ENCODE measurements at places on chromosomes 1 and 21.
A peak's percentile ranks its signal among the peaks of the same experiment; 100 is the strongest.

DNA sequence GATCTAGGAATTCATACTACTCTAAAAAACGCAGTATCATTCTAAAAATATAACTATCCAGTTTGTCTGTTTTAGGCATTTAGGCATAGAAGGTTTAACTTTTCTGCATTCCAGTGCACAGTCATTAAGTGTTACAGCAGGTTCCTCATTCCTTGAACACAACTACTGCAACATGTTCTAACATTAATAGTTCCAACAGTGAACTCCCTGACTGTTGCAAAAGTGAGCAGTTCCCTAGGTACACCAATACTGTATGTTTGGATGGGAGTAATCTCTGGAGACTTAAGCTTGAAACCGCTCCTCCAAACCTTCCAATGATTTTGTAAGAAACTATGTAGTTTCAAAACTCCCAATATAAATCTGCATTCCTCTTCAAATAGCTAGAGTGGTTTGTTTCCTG lies 46.2 kb downstream of the UCHL5 start:
- no peak for DNase-seq

- DNase-seq, result no peak
Measured at GRCh38 chr1:216907100-216907499, 183.9 kb upstream of the ESRRG start.

DNA sequence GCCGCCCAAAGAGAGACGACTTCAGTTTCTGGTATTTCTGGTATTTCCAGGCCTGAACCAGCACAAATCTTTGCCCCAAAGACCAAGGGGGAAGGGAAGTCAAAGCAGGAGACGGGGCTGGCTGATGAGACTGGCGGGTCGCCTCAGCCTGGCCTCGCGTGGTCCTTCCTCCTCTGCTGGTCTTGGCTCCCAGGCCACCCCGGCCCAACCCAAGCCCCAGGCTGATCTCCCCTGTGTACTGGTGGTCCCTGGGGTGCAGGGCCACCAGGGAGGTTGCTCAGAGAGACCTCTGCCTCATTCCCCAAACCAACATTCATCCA lies 19.9 kb downstream of the WNT4 start:
- no peak for DNase-seq

DNA sequence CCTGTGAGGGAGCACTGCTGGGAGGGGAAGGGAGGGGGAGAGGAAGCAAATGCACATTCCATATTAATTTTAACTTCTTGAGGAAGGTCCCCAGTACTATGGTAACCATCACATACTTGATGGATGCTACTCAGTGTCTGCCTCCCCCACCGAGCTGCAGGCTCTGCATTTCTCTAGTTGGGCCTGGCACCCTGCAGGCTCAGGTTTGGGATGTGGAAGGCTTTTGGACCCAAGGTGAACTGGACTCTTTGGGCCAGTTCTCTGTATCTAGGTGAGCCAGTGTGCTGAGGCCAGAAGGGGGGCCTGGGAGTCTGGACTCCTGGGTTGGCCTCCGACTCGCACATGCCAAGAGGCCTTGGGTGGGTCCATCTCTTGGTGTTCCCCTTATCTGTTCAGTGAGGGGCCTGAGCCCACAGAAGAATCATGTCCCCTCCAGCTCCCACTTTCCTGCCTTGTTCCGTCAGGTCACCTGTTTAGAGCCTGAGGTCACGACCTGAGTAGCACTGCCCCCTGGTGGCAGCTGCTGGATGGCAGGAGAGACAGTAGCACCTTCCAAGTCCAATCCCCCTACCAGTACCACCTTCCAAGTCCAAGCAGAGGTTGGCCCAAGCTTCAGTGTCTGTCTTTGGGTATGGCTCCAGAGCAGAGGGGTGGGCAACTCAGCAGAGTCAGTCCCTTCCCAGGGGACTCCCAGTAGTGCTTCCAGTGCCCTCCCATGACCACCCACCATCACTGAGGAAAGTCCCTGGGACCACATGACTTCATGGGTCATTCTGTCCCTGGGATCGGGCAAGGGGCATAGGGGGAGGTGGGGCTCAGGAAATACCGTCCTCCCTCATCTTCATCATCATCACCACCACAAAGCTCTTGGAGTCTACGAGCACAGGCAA lies 241.8 kb downstream of the TRABD2B start:
- DNase-seq, result no peak

DNA sequence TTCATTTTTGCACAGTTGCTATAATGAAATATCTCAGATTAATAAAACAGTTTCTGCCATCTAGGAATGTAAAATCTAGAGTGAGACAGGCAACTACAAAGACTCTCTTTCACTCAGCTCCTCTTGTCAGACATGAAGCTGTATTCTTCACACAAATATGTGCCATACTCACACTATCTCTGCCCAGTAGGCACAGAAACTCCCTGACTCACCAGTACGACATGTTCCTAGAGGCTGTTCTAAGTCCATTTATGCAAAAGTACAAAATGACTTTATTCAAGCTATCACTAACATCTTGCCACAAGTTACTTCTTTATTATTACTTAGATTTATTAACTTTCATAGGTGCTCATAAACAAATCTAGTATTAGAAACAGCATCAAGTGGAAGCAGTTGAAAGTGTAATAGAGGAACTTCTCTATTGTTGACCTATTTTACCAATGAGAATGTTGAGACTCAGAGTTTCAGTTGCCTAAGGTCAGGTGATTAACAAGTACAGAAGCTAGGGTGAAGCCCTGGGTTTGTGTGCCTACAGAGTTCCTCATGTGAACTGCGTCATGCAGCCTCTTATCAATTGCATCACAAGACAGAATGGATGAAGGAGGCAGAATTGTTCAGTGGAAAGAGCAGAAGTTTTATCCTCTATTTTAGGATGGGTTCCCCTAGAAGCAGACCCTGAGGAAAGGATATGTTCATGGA lies 98.9 kb downstream of the RGS2 start:
- no peak for DNase-seq

DNA sequence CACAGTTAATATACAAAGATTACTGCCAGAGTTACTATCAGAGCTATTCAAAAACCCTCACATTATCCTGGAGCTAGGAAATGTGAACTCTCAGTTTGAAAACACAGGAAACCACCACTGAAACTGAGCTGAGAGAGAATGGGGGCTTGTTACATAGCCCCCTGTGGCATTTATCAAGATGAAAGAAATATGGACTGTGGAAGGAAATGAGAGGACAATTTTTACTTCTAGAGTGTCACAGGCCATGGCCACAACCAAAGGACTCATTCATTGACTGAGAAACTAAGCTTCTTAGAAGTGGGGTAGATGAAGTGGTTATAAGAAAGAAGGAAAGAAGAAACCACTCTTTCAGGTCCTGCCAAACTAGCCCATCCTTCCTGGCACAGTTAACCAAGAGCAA lies 25.3 kb downstream of the DSTYK start:
- DNase-seq, result no peak

- DNase-seq, result no peak
Measured at GRCh38 chr21:40751221-40751620, 95.7 kb downstream of the DSCAM start.

- peak; percentile 52 for DNase-seq
Measured at GRCh38 chr21:38307771-38308531, 51.2 kb downstream of the KCNJ15 start.

GRCh38 chr1:14659913-14660312 lies 61.4 kb downstream of the KAZN start:
- DNase-seq, result no peak

GRCh38 chr1:228393268-228393701 lies 13.3 kb downstream of the TRIM11 start:
- no peak for DNase-seq

DNA sequence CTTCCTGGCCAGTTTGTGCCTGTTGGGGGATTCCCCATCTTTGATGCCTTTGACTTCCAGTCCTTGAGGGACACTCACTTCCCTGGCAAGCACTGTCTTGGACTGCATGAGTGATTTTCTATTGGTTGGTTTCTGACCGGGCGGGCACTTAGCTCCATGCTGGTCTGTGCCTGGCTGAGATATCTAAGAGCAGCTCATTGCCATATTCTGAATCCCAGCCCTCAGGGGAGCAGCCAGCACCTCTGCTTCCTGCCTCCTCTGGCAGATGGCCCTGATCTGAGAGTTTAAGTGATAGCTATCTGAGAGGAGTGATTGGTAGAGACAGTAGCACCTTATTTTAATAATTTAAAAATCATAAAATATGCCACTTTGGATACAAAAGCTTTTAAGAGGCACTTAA lies 52.5 kb downstream of the DISC1 start:
- no peak for DNase-seq

DNA sequence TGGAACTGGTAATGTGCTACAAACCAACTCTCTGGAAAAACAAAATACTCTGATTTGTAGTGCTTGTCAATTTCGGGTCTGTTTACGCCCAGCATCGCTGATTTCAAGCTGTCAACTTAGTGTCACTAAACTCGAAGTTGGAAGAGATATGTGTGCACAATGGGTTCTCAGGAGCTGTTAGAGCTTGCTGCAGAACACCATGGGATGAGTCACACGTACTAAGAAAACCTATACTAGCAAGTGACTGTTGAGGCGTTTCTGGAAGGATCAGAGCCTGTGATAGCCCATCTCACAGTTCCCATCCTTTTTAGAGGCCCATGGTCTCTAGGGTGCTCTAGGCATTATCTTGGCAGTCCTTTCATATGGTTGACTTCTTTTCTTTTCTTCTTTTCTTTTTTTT lies 14.3 kb downstream of the GMEB1 start:
- no peak for DNase-seq

- no peak for DNase-seq
Measured at GRCh38 chr1:48969971-48970370, 193.3 kb upstream of the BEND5 start.

GRCh38 chr1:219682788-219683187 lies 69.9 kb upstream of the ZC3H11B start:
- no peak for DNase-seq

DNA sequence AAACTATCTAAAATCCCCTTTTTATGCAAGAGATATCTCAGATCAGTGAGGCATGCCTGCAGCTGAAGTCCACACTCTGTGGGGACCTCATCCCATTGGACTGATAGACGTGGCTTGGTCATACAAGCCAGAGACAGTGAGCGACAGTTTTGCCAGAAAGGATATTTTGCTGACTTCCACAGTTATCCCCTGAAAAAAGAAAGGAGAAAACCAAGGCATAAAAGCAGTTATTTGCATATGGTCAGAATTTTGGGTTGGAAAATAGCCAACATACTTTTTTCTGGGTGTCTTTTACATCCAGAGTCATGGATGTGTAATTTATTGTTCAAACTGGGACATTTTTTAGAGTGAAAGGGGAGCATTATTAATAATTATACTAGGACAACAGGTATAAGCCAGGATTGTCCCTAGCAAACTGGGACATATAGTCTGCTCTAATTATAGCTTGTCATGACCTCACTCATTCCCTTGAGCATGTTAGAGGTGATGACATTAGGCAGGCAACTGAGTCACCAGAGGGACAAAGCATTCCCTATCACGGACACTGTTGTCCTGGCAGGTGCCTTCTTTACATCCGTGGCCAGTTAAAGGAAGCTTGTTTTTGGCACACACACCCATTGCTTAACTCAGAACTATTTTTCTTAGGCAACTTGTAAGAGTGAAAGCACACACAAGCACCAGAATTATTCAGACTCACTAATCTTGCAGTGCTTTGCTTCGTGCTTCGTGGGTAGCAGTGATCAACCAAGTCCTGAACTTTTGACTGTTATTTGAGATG lies 65.5 kb downstream of the PRRX1 start:
- DNase-seq, result no peak

- DNase-seq, result no peak
Measured at GRCh38 chr1:89973471-89974127, 21.3 kb upstream of the ZNF326 start.

- no peak for DNase-seq
Measured at GRCh38 chr1:168932539-168932938, 174.0 kb upstream of the ATP1B1 start.

GRCh38 chr1:91381844-91382243 lies 22.8 kb downstream of the HFM1 start:
- no peak for DNase-seq

- DNase-seq, result no peak
Measured at GRCh38 chr21:26850116-26850643, 5.0 kb upstream of the ADAMTS1 start.

DNA sequence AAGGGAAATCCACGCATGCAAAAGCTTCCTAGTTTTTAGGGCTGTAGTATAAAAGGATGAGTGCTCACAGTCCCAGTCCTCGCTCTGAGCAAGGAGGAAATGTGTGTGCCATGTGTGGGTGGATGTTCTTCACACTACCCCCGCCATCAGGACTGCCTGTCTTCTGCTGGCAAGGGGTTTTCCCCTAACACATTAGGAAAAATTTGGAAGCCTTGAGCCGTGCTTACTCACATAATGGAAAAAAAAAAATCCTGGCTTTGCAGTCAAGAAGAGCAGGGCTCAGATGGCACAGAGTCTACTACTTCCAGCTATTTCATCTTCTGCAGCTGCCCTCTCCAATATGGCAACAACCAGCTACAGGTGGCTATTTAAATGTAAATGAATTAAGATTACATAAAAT lies 363.1 kb downstream of the PLPP3 start:
- no peak for DNase-seq

- no peak for DNase-seq
Measured at GRCh38 chr1:48581270-48581669, 109.3 kb upstream of the SPATA6 start.

DNA sequence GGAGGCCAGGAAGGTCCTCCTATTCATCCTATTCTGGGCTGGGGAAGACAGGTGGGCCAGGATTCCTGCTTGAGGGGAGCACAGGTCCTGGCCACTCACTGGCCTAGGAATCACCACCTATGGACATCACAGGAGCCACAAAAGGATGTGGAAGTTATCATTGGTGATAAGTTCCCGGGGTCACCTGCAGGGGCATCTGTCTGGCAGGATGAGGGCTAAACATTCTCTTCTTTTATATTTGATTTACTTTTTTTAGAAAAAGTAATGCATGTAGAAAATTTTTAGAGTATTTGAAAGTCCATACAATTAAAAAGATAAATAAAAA lies 33.2 kb upstream of the KIAA0040 start:
- no peak for DNase-seq

GRCh38 chr1:84133479-84133878 lies 10.6 kb upstream of the PRKACB start:
- no peak for DNase-seq

- DNase-seq, result peak; percentile 54
Measured at GRCh38 chr1:201376464-201377374, 761 bp downstream of the TNNT2 start.

- DNase-seq, result no peak
Measured at GRCh38 chr21:44888581-44889550, 15.4 kb upstream of the PTTG1IP start.

DNA sequence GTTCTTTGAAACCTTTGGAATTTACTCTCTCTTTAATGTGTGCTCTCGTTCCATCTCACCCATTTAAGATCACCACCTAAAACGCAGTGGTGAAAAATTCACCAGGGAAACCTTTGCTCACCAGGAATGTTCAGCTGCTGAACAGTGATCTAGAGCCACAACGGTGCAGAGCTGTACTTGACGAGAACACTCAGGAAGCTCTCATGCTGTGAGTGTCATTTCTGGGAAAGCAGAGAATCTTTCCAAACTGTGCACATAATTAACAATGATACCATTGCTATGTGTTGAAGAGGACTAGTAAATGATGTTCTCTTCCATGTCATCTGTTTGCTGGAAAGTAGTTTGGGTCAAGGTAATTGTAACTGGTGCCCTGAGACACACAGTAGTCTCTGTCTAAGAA lies 117.1 kb downstream of the ZZZ3 start:
- no peak for DNase-seq

- DNase-seq, result no peak
Measured at GRCh38 chr21:44912158-44912473, 8.6 kb downstream of the ITGB2 start.

- no peak for DNase-seq
Measured at GRCh38 chr1:17400725-17401341, 28.8 kb downstream of the PADI6 start.

Data from lung (tissue), 17 donors.